ENCODE measurements at places on chromosomes 3 and 15.

GRCh38 chr3:53320697-53321096 is 26.6 kb downstream of the DCP1A start:
- no peak for DNase-seq

DNA sequence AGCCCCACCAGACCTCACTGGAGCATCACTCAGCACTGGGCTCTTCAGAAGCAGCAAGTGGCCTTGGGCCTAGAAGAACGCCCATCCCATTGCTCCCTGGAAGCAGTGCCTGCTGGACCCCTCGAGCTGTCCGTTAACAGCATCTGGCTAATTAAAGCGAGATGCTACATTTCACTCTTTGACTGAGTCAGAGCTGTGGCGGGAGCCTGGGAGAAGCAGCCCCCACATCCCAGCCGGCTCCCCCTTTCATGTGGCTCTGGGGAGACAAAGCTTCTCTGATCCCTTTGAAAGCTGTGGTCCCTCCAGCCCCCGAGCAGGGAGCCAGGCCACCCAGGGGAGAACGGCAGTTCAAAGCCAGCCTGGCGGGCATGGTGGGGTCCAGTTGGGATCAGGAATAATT is 103.7 kb downstream of the MEGF11 start:
- DNase-seq: no peak

DNA sequence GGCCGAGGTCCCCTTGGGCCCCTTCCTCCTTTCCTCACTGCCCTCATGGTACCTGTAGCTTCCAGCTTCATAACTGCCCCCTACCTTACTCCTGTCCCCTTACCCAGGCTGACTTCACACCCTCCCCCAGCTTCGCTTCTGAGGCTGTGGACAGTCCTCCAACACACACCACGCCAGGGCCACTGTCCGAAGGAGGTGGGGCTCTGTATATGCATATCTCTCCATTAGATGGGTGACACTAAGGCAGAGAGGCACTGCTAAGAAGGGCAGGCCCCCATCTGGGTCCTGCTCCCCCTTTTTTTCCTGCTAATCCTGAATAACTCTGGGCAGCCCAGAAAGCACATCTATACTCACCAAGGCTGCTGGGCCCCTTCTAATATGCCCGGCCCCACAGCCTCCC is 1.0 kb upstream of the COL7A1 start:
- DNase-seq: no peak

GRCh38 chr15:77808075-77808474 is 175.4 kb upstream of the LINGO1 start:
- no peak for DNase-seq

- DNase-seq: no peak
These were observed 134.1 kb upstream of the MEF2A start for GRCh38 chr15:99431661-99432091.

GRCh38 chr3:1404270-1404962 is 311.6 kb downstream of the CNTN6 start:
- no peak for DNase-seq

GRCh38 chr3:177618873-177619733 is 421.8 kb upstream of the TBL1XR1 start:
- no peak for DNase-seq

DNA sequence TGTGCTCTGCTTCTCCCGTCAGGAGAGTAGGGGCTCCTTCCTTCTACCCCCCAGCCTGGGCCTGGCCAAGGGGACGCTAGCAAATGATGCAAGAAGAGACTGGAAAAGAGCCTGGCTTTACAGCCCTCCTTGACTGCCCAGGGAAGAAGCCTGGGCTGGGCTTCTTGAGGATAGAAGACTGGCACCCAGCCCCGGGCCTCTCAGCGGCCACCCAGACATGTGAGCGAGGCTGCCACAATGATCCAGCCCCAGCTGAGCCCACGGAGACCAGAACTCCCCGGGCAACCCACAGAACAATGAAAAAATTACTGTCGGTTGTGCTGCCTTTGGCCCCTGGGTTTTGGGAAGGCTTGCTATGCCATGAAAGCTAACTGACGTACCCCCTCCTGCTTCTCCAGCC is 100.6 kb upstream of the PRR20G start:
- DNase-seq: no peak

DNA sequence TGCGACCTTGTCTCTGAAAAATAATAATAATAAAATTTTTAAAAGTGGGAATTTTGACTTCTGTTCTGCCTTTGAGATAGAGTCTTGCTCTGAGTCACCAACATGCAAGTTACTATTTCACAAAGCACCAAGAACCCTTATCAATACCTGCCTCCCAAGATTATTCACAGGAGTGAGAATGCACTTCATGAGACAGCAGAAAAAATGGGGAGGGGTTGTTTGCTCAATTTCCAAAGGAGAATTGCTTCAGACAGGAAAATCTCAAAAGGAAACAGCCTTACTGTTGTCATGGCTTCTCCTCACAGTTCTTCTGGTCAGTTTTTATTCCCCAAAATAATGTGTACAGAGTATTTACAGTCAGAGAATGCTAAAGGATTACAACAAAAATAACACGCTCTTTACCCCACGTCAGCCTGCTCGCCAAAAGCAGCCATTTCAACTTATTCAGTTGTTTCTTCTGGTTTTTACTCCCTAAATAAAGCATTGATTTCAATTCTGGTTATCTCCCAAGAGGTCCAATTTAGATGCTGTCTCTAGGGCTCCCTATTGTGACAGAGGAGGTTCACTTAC is 89.0 kb downstream of the PPCDC start:
- DNase-seq: no peak
